ENCODE measurements at places on chromosomes 4 and X.

GRCh38 chr4:11805842-11806241 lies 377.1 kb upstream of the HS3ST1 start:
- DNase-seq, result no peak

DNA sequence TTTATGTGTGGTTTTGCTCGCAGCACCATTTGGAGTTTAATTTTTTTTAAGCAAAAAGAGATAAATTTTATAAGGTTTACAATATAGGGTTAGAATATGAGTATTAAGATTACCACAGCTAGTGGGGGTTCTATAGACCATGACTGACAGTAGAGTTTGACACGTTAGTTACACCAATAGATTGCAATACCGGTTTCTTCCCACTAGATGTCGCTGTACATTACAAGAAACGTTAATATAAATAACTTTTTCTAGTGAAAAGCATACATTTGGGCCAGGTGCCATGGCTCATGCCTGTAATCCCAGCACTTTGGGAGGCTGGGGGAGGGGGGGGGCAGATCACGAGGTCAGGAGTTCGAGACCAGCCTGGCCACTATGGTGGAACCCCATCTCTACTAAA lies 433.6 kb downstream of the MAGEB5 start:
- DNase-seq, result no peak

DNA sequence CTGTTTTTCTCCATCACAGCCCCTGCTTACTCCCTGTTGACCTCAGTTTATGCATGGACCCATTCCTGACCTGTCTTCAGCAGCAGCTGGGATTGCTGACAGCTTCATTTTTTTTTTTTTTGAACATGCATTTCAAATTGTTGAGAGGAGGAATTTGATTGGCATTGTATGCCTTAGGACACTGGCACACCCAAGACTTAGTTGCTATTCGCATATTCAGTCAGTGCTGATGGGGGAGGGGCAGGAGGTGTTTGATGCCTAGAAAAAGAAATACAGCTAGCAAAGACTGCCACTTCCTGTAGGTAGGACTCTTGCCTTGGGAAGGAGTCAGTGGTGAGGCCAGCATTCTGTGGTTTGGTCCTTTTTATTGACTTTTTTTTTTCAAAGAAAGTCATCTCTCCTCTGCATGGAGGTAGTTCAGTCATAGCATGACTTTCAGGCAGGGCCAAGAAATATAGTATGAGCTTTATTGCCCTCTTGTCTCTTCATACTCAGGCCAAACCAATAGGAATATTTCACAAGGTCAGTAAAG lies 33.6 kb upstream of the XK start:
- DNase-seq, result peak; percentile 13

- DNase-seq, result no peak
Observed at GRCh38 chr4:137602436-137602835, 70.1 kb upstream of the PCDH18 start.

- DNase-seq, result no peak
Observed at GRCh38 chr4:39614487-39615162, 24.0 kb downstream of the SMIM14 start.

- DNase-seq, result peak; percentile 63
Observed at GRCh38 chr4:44629280-44629866, 22.1 kb downstream of the YIPF7 start.

GRCh38 chrX:13235930-13236329 lies 83.9 kb downstream of the ATXN3L start:
- DNase-seq, result no peak

GRCh38 chr4:66777097-66777496 lies 768.2 kb downstream of the CENPC start:
- no peak for DNase-seq

DNA sequence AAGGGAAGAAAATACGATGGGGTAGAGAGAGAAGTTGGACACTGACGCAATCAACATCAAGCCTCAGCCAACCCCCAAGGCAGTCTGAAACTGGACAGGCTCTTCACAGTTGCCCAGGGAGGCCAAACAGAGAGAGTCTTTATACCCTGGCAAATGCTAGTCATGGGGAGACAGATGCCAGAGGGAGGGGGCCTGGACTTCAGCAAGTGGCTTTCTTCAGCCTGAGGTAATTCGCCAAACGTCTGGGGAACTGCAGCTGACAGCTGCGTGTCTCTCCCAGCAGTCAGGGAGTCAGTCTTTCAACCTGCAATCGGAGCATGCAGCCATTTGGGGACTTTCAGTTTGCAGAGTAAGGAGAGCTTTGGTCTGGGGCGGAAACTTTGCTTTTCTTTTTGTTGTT lies 521.6 kb downstream of the TRIML1 start:
- DNase-seq, result no peak

- DNase-seq, result no peak
Observed at GRCh38 chr4:11028334-11028733, 343.8 kb upstream of the CLNK start.

- DNase-seq, result no peak
Observed at GRCh38 chr4:78171482-78171881, 114.4 kb downstream of the FRAS1 start.

DNA sequence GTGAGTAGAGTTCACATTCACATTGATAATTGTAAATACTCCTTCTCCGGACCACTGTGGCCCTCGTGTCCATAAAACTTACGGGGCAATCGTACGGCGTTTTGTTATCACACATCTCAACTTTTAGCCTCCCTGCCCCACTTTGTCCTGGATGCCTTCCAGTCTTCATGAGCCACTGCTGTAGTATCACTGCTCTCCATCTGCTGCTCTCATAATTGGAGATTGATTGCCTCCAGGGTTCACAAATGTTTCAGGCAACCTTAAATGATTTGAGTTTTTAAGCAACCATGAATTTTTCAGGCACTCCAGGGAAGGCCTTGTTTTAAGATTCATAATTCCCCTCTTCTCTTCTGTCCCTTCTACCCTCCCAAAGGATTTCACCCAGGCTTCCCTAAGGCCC lies 28.4 kb downstream of the ALPK1 start:
- no peak for DNase-seq

DNA sequence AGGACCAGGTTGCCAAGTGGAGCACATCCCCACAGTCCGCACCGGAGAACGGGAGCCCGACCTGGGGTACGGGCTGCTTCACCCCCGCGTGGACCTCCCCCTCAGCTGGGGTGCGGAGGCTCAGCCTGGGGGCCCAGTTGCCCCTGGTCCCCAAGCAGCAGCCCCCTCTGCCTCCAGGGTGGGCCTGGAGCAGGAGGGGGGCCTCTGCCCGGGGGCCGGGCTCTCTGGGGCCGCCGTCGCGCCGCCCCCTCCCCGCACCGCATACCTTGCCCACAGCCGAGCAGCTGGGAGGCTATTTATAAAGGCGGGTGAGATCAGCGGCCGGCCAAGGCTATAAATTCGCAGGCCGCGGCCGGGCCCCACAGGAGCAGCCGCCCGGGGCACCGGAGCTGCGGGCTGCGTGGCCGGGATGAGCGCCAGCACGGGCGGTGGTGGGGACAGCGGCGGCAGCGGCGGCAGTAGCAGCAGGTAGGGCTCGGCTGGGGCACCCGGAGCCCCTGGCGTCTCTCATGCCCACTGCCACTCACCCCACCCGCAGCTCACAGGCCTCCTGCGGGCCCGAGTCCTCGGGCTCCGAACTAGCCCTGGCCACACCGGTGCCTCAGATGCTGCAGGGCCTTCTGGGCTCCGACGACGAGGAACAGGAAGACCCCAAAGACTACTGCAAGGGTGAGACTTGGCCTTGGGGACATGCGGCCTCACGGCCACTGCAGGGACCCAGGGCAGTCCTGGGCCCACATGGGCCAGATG lies at the start of gene SRPK3:
SRPK3 (plus strand) TSS at position 364 of the 750 bp plus-strand sequence; CDS start at position 410, 46 bp downstream.
- DNase-seq, result no peak

DNA sequence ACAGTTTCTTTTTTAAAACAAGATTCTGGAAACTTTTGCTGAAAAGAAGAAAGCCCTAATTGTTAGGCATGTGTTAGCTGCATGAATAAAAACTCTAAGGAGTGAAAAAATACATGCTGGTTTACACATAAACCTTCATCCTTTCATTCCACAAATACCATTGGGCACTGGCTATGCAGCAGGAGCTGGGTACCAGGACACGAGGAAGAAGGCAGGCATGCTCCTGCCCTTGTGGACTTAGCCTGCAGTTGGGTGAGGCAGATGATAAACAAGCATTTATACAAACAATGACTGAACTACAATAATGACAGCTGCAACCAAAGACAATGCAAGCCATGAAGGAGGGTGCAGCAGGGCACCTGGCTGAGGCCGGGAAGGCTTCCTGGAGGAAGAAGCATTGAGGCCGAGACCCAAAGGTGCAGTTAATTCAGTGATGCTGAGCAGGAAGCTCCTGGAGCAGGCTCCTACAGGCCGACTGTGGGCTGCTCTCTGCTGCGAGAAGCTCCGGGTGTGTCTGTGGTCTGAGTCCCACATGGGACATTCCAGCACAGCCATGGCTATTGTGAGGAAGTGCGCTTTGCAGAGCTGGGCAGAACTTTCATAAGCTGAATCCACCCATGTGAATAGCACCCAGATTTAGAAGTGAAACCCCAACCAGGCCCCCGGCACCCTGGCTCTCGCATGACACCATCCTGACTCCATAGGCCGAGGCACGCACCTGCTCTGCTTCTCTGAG lies 44.0 kb upstream of the MXD4 start:
- DNase-seq, result no peak

DNA sequence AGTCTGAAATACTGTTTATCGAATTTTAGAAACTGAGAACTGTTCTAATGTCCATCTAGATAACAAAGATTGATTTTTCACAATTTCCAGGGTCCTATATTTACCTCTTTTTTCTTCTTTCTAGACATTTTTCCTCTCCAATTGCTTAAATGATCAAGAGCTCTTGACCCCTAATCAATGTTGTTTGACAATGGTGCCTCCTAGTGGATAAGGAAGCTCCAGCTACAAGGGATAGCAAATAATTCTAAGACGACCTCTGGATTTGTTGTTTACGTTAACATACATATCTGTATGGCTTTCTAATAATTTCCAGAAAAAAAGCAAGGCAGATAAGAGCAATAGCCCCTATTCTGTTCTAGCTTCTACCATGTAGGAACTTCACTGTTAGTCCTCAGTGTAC lies 35.8 kb downstream of the GPR82 start:
- DNase-seq, result no peak

DNA sequence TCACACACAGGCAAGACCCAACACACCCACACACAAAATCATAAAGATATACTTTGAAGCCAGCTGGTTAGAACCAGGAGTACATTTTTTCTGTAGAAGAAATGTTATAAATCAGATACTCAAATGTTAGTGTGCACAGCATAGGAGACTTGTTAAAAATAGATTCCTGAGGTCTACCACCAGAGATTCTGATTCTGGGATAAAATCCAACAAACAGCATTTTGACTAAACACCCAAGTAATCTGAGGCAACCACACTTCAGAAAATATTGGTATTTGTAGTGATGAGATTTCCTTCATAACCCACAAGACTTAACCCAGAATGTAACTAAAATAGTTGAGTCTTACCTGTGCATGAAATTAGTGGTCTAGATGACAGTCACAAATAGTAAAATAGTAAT lies 301.8 kb downstream of the HNRNPD start:
- no peak for DNase-seq

GRCh38 chrX:73401591-73402266 lies 45.1 kb upstream of the CDX4 start:
- DNase-seq, result no peak

DNA sequence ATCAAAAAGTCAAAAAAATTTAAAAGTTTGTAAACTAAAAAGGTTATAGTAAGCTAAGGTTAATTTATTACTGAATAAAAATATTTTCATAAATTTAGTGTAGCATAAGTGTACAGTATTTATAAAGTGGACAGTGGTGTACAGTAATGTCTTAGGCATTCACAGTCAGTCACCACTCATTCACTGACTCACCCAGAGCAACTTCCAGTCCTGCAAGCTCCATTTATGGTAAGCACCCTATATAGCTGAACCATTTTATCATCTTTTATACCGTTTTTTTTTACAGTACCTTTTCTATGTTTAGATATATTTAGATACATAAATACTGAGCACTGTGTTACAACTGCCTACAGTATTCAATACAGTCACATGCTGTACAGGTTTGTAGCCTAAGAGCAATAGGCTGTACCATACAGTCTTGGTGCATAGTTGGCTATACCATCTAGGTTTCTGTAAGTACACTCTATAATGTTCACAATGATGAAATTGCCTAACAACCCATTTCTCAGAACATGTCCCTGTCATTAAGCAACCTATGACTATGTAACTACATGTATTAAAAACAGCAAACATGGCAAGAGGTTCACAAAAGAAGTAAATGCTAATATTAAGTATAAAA lies 18.6 kb downstream of the ACSL4 start:
- DNase-seq, result no peak

GRCh38 chr4:122826079-122826527 lies 528 bp upstream of the FGF2 start:
- no peak for DNase-seq

GRCh38 chr4:136670265-136670664 lies 862.0 kb downstream of the PCDH18 start:
- DNase-seq, result no peak

DNA sequence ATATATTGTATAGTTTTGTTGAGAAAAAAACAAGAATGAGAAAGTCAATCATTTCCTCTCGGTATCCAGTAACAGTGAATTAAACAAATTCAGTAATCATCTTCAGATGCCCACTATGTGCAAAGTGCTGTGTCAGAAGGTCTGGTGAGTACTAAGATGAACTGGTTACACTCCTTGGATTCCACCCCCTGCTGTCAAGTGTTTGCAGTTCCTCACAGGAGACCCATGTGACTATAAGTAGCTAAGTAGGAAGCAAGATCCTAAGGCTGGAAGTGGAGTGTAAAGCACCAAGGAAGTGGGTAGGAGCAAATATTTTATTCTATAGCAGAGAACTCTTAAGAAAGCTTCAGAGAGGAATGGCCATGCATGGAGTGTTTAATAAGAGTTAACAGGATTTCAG lies 73.6 kb downstream of the SNX25 start:
- no peak for DNase-seq

DNA sequence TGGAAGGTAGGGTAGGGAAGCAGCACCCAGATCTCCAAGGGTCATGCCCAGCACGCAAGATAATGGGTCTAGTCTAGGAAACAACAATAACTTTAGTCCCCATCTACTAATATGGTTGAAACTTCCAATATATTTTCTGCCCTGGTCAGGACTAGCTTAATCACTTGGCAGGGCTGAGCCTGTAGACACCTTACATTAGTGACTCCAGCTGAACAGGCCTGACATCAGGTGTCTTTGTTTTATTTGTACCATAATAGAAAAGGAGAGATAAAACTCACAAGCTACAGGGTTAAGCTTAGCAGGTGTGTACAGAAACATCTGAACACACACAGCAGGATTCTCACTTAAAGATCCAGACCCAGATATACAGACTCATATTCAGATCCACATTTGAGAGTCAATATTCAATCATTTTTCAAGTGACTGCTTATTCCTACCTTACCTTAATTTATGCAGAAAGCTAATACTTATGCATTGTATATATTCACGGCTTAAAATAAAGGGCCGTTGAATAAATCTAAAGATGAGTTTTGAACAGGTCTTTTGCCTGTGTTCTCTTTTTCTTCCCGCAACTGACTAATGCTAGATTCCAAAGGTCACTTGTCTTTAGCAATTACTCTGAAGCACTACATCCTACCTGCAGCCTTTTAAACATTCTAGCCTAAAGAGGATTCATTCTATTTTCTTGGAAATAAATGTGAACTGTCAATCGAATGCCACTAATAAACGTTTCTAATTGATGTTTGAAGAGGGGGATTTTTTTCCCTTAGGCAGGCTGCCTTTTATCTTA lies 745.3 kb downstream of the RPA4 start:
- DNase-seq, result no peak
